ENCODE measurements at places on chromosomes 7 and 10. TPM values are rescaled to one million over a fixed set of nuclear protein-coding genes. Genes with fewer than 3 reads are reported as not detected.

- no peak for DNase-seq
Observed at GRCh38 chr7:2825559-2826227, 18.4 kb downstream of the GNA12 start.

DNA sequence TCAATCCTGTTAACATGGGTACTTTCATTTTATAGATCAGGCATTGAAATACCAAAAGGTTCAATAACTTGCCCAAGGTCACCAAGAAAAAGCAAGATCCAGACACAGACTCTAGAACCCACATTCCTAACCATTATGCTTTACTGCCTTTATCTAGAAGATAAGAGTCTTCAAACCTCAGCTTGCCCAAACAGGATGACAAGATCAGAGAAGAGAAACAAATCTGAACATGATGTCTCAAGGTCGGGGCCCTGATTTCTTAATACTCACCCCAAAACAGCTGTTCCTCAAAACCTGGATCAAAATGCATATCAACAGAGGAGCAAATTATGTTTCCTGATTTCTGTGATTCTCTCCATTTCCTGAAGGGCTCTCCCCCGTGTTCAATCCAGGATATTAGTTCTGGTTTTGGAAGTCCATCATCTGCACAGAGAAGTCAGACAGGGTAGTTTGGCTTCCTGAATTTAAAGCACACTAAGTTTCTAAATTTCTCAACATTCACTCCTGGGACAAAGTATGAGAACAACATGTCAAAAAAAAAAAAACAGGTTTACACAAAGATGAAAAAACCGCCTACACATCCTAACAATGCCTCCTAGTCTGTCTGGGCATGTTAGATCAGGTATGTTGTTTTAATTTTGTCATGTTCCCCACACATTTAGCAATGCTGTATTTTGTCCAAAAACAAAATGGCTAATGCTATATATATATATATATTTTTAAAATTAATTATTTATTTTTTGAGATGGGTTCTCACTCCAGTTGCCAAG lies 16.2 kb downstream of the ZNF786 start:
- DNase-seq, result no peak

- DNase-seq, result peak; percentile 70
Observed at GRCh38 chr7:128167791-128168666, 73.0 kb upstream of the LEP start.

- DNase-seq, result no peak
Observed at GRCh38 chr7:110839866-110840265, 251.1 kb upstream of the LRRN3 start.

DNA sequence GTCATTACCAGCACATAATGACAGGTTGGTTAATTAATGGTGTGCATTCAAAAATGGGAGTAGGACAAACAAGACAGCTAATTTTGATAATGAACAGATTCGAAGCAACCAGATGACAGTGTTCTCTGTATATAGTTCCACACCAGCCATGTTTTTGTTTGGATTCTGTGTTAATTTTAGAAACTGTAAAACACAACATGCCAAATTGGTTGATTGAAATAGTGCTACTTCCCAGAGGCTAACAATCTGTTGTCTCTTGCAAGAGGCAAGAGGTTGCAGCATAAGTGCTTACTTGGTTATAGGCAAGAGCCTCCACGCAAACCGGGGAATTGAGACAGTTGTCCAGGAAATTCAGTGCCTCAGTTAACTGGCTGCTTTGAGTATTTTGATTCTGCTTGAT lies 170.2 kb upstream of the HABP2 start:
- DNase-seq, result no peak

The DDX50 gene
- 39.0 TPM for total RNA-seq

The FBXL13 gene
- total RNA-seq, result 1.2 TPM

Measured in H1 (cell line).